Lower lobe of right lung (tissue), 2 donors: ENCODE measurements at places on chromosomes 5 and 9. TPM values are rescaled to one million over a fixed set of nuclear protein-coding genes. Genes with fewer than 3 reads are reported as not detected.

Gene GMCL2
- not detected for total RNA-seq

Gene IFNA13
- 1.1 TPM for total RNA-seq

Gene RGS7BP
- 1.6 TPM for total RNA-seq

Gene EXD3
- 25.2 TPM for total RNA-seq

Gene C9
- total RNA-seq = 0.27 TPM

Gene PCDHB7
- 1.9 TPM for total RNA-seq

Gene JMY
- 10.6 TPM for total RNA-seq

Gene SLC28A3
- total RNA-seq = 0.15 TPM

Gene FGF10
- 7.6 TPM for total RNA-seq
